ENCODE measurements at places on chromosomes 13 and 19.

DNA sequence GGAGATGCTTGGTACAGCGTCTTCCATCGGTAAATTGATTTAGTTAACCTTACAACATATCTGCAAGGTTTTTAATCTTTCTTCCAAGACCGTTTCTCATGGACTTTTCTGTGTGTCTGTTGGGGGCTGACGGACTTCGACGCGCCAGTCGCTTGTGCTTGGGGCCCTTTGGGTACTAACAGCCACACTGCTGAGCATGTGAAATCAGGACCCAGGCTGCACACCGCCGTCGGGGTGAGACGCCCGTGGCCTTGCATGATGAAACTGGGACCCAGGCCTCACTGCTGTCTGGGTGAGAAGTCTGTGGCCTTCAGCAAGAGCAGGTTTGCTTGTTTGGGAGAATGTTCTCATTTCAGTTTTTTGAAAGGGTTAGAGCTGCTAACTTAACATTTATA is 9.8 kb downstream of the ATP4B start:
- no peak for DNase-seq

DNA sequence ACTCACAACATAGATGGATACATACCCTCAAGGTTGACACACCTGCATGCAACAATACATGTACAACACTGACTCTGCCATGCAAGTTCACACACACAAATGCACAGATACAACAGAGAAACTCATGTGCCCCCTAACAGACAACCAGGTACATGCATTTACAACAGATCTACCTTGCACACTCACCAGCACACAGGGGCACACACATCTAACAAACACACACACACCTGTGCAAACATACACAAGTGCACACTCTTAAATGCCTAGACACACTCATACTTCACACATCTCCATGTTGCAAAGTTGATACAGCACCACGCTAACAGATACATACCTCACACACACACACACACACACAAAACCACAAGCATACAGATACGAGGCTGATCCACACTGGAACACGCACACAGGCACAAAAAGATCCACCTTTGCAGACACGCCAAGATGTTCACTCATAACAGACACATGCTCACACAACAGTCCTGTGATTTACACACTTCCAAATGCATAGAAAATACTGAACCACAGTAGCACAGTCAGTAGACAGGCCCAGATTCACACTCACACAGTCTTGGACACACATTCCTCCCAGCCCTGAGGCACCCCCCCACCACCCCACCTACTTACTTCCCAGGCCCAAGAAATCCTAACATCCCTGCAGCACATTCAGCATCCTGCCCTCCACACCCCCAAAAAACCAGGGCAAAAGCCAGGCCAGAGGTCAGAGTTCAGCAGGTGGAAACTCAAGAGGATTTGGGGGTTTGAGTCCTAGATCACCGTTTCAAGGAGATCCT is 1.4 kb downstream of the LRFN1 start:
- DNase-seq: no peak

DNA sequence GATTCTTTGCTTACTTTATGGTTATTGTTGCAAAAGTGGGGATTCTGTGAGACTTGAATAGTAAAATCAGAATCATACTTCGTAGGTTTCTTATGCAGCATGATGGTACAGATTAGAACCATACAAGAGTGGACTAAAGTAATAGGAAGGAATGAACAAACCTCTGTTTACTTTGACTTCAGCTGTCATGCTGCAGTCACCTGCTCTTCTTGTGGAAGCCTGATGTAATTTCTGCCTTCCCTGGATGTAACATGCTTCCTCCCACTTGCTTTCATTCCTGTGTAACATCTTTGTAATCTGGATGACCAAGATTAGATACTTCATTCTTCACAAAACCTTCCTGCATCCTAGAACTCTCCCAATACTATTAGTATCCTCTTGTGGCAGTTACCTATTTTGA is 235.0 kb downstream of the PCCA start:
- no peak for DNase-seq

DNA sequence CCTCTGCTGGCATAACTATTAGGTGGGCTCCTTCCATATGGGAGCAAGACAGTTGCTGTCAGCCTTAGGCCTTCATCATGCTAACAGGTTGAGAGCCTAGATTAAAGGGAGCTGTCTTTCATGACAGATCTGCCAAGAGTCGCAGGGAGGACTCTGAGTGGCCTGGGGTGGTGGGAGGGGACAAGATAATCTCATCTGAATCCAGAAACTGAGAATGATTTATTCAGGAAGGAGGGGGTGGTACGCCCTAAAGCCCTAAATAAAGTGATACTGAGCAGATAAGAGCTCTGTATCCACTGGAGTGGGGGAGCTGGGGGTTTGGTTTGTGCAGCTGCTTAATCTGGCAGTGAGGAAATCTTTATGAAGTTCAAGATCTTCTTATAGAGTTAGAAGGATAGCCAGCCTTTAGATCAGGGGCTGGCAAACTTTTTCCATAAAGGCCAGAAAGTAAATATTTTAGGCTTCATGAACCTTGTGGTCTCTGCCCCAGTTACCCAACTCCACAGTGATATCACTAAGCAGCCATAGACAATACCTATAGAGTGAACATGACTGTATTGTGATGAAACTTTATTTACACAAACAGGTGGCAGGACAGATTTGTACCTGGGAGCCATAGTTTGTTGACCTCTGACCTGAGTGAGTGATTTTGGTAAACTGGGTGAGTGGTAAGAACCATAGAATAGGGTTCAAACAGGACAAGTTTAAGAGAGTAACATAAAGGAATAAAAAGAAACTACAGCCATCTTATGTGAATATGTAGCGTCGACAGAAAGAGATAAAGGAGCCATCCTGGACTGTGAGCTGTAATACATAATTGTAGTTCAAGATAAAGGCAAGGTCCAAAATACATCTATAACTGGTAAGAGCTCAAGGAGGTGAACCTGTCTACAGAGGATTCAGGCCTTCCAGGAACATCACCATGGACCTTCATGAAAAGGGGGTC is 9.8 kb upstream of the STK24 start:
- no peak for DNase-seq

GRCh38 chr19:50167314-50167721 is 4.2 kb upstream of the IZUMO2 start:
- no peak for DNase-seq

GRCh38 chr13:80871481-80871880 is 530.6 kb upstream of the SPRY2 start:
- no peak for DNase-seq

Data from DND-41 (cell line).